ENCODE measurements at places on chromosomes 5 and 9.

DNA sequence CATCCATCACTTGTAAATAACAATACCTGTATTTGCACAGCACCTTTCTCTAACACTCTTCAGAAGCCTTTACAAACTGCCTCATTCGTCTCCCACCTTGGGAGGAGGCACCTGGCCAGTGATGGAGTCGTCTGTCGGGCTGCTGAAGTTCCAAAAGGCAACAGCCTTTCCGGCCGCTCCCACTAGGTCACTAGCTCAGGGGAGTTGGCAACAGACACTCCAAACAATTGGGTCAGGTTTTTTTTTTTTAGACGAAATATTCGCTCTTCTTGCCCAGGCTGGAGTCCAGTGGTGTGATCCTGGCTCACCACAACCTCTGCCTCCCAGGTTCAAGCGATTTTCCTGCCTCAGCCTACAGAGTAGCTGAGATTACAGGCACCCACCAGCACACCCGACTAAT is 4.0 kb downstream of the DAP start:
- no peak for DNase-seq

DNA sequence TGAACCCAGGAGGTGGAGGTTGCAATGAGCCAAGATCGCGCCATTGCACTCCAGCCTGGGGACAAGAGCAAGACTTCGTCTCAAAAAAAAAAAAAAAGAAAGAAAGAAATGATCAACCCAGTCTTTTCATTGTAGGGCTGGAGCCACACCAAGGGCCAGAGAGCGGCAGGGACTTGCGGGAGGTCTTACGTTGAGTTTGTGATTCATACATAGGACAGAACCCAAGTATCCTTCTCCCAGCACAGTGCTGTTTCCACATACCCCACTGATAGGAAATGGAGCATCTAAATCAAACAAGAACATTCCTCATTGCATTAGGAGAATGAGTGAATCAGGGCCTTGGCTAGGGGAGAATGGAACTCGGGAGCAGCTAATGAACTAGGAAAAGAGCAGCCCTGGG is 3.5 kb upstream of the TNIP1 start:
- DNase-seq = no peak

DNA sequence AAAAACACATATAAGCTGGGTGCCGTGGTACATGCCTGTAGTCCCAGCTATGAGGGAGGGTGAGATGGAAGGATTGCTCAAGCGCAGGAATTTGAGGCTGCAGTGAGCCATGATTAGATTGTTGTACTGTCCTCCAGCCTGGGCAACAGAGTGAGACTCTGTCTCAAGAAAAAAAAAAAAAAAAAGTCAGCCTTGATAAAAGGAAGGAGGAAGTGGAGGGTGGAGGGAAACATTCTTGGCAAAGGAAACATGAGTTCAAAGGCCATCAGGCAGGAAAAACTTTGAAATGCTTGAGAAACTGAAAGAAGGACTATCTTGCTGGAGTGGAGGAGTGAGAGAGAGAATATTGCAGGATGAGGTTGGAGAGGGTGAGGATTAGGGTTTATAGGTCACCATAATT is 18.3 kb upstream of the ANKHD1 start:
- DNase-seq = no peak

GRCh38 chr9:96051423-96051822 is 175.9 kb downstream of the ERCC6L2 start:
- DNase-seq = no peak

DNA sequence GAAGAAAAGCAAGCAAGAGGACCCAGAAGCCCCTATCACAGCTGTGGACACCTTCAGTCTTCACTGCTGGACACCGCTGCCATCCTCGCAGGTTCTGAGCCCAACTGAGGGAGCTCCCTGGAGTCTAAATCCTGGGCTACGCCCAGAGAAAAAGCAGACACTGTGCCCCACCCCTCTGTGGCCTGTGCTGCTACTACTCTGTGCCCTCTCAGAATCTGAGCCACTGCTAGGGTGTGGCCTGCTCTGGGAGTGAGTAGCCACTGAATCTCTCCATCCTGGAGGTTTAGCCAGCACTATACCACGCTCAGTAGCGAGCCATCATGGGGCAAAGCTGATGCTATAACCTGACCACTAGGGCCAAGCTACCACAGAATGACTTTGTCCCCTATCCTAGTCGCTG is 338.2 kb downstream of the NPR3 start:
- DNase-seq = no peak

Measured in ureter (tissue), 1 donor.